ENCODE measurements at places on chromosomes 12 and 14.

DNA sequence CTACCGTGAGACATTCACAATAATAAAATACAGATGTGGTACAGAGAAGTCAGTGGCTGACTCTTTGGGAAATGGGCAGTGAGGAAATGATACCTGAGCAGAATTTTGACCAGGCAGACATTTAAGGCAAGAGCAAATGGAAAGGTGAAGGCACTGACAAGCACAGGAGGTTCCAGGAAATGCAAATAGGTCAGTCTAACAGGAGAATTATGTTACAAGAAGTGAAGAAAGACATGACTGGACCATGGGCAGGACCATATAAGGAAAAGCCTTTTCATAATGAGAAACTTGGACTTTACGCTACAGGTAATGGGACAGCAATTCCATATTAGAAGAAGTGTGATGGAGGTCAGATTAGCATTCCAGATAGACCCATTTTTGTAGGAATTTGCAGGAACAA is 338.9 kb downstream of the PDZRN4 start:
- DNase-seq: no peak

DNA sequence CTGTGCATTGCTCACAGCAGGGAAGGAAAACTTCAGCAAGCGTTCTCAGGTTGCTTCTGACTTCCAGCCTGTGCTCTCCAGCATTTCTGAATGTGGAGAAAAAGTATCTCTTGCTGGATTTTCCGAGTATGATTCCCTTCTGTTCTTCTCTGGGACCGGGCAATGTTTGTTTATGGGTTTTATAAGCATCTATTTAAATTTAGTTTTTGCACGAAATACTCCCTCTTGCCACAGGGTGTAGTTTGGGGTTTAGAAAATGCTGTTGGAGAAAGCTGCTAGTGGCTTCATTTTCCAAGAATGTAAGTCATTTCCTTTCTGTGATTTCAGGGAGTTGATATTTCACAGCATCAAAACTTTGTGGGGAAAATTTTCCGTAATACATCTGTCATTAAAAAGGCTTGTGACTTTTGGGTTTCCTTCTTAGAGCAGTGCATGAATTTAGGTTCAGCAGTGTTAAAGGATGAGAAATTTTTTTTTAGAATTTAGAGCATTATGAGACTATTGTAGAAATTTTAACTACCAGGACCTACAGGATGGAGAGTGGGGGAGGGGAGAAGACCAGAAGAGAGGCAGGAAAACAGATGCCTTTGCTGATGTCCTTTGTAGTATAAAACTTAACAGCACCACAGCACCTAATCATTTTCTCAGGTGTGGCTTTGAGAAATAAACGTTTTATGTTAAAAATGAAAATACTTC is 1.5 kb downstream of the FRMD6 start:
- no peak for DNase-seq

- no peak for DNase-seq
Observed at GRCh38 chr12:131422744-131423143, 288.1 kb upstream of the SFSWAP start.

DNA sequence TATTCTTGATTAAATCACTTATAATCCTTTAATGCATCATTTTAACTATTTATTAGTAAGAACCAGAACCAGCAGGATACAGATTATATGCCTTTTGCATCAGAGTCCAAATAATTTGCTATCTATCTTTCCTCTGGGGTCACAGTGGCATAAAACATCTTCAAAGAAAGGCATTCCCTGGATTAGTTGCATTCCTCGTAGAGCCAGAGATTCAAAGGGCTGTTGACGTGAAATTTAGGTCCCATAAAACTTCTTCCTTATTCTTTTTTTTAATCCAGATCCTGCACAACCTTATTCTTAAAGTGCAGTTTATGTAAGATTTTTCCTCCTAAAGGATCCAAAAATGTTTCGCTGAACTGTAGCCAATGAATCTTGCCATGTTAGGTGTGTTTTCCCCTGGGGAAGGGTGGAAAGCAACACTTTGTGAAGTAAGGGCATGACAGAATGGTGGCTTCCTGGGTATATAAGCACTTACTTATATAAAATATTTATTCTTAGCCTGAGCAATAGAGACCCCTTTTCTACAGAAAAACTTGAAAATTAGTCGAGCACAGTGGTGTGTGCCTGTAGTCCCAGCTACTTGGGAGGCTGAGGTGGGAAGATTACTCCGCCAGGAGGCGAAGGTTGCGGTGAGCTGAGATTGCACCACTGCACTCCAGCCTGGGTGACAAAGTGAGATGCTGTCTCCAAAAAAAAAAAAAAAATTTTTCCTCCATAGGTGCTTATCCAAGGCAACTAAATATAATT is 208.7 kb downstream of the PCNX1 start:
- DNase-seq: no peak

- no peak for DNase-seq
Observed at GRCh38 chr12:126708492-126708896, 1558.5 kb upstream of the TMEM132C start.

- no peak for DNase-seq
Observed at GRCh38 chr14:75399843-75400775, 27.7 kb upstream of the JDP2 start.

- DNase-seq: peak; percentile 87
Observed at GRCh38 chr12:57242691-57243454, 8.1 kb downstream of the STAC3 start.

DNA sequence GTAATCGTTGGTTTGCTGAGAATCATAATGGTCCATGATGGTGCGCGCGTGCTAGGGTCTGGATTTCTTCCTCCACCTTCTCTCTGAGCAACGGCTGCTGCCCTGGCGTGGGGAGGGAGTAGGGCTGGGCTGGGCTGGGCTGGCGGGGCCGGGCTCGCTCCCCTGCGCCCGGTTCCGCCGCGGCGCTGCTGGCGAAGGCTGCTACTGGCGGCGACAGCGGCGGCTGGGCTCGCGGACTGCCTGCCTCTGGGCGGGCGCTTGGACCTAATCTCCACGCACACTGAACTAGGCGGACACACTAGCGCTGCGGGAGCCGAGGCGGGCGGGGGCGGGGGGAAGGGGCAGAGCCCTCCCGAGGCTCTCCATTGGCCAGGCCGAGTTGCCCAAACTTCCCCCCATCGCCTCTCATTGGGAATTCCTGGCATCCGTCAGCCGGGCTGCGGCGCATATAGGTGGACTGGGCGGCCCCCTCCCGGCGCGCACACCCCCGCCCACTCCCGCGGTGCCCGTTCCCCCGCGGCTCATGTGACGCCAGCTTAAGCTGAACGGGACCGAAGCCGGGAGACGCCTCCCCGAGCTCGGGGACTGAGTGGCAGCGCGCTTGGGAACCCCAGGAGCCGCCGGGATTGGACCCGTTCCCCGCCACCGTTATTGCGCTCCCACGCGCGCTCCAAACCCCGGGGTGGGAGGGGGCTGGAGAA is at the start of gene ACTN1:
Gene ACTN1, minus strand, starts transcription at position 282 of the 701 bp plus-strand sequence. Its CDS starts 246 bp downstream, at position 36.
- peak; percentile 30 for DNase-seq

GRCh38 chr12:116220756-116221155 is 56.7 kb downstream of the MED13L start:
- no peak for DNase-seq

DNA sequence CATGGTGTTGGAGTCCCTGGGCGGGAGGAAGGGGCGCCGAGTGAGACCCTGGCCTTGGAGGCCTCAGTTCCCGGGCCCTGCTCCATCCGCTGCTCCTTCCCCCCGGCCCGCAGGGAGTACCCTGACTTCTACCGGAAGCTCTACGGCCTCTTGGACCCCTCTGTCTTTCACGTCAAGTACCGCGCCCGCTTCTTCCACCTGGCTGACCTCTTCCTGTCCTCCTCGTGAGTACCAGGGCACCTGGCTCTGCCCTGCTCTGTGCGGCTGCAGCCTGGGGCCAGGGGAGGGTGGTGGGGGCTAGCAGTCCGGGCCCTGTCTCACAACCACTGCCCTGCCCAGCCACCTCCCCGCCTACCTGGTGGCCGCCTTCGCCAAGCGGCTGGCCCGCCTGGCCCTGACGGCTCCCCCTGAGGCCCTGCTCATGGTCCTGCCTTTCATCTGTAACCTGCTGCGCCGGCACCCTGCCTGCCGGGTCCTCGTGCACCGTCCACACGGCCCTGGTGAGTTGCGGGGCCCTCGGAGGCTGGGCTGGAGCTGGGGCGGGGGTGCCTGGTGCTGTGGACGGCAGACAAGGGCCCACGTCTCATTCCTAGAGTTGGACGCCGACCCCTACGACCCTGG is 7.0 kb downstream of the NOC4L start:
- DNase-seq: no peak

- no peak for DNase-seq
Observed at GRCh38 chr12:128627659-128628058, 196.1 kb downstream of the SLC15A4 start.

- DNase-seq: no peak
Observed at GRCh38 chr12:88816201-88816600, 235.9 kb upstream of the KITLG start.

GRCh38 chr14:79704041-79704807 is 507.1 kb downstream of the DIO2 start:
- DNase-seq: no peak

DNA sequence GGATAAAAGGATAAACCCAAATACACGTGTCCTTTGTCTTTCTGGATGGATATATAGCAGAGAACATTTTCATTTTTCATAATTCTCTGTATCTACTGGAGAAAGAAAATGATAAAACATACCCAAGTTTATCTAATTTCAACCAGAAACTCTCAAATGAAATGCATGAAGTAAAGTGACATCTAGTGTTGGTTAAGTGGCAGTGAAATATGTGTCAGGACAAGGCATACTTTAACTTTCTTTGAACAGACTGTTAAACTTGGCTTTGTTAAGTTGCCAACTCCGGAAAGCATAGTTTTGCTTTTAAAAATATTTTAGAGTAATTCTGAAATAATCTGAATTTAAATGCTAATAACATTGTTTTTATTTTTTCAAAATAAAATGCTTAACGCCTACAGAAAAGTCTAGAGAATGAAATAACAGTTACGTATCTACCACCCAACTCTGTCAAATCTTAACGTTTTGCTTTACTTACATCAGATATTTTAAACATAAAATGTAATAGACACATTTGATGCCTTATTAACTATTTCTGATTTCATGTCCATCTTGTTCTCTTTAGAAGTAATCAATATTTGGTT is 25.2 kb upstream of the NTN4 start:
- no peak for DNase-seq

DNA sequence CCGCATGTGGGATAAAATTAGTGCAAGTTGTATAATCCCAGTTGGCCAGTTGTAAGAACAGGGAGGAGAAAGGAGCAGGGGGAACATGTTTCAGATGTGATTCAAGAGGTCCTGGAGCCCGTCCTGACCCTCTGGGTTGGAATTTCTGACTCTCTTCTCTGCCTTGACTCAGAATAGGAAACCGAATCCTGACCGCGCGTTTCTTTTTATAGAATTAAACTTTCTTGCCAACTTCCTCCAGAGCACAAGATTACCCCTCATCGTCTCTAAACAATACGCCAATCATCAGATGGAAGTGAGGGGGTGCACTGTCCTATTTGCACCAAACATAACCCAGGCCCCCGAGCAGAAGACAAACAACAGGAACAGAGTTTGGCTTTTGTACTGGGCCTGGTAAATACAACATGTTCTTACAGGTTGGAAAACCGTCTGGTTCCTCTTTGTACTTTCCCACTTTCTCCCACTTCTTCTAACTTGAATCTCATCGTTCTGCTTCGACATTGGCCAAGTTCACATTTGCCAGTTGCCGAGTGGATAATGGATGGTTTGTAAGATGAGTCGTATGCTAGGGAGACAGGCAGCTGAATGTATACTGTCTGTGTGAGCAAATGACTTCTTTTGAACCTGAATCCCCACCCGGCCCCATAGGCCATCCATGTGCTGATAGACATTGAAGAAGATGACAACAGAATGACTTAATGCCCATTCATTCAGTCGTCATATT is 42.6 kb upstream of the MED13L start:
- no peak for DNase-seq

DNA sequence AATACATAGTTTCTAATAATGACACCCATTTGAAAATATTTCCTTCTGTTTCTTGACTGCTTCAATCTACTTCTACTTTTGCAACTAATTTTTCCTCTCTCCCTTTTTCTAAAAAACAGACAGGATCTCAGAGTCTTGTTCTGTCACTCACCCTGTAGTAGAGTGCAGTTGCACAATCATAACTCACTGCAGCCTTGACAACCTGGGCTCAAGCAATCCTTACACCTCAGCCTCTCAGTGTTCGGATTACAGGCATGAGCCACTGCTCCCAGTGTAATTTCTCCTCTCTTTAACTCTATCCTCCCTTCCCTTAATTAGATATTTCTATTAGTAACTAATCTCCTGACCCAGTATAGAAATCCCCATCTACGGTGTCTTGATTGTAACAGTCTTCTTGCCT is 45.4 kb downstream of the SENP1 start:
- DNase-seq: no peak

DNA sequence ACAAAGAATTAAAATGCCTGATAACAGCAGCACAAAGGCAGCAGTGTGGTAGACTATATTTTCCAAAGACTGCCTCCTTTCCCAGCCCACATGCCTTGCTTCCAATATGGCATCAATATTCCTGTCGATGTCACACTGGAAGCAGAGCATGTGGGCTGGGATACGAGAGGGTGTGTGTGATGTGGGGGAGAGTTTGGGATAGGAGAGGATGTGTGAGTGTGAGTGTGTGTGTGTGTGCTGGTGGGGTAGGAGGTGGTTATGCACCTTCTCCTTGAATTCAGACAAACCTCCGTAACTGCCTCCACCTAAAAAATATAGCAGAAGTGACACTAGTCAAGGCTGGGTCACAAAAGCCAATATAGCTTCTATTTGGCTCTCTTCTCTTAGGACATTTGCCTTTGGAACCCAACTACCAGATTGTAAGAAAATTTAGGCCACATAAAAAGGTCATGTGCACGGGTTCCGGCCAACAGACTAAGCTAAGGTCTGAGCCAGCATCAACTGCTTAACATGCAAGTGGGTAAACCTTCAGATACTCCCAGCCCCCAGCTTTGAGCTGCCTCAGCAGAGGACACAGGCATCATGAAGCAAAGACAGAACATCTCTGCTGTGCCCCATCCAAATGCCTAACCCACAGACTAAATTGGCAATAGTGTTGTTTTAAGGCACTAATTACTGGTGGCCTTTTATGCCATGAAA is 29.5 kb downstream of the SPPL3 start:
- no peak for DNase-seq

GRCh38 chr12:70609739-70610491 is 27.3 kb downstream of the PTPRB start:
- DNase-seq: no peak

DNA sequence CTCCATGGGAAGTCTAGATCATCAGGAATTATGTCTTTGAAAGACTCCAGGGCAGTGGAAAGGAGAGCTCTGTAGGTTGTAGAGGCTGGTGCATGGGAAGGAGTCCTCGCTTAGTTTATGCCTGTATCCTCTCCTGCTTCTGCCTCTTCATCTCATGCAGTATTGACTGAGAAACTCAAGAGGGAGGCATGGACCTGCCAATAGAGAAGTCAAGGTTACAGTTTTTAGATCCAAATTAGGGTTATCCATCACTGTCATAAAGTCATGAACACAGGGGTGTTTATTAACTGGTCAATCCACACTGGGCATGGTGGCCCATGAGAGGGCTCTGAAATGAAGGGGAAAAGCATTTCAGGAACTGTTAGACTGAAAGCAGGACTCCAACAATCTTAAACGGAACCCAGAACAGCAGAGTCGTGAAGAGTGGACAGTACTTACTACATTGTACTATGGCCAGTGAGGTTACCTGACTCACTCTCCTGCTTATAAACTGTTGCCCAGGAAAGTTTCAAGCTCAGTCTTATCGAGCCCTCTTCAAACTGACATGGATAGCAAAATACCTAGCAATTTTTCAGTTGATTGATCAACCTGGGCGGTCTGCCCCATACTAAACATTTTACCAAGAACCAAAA is 30.1 kb upstream of the DHRS7 start:
- no peak for DNase-seq

All from stimulated activated effector memory CD8-positive, alpha-beta T cell treated with anti-CD3 and anti-CD28 coated beads, Interleukin-12 subunit alpha, Interleukin-12 subunit beta, amount 100 ng/mL, for 72 hours (primary cell).